ENCODE measurements at places on chromosomes 5 and 9.
A peak's percentile ranks its signal among the peaks of the same experiment; 100 is the strongest.

DNA sequence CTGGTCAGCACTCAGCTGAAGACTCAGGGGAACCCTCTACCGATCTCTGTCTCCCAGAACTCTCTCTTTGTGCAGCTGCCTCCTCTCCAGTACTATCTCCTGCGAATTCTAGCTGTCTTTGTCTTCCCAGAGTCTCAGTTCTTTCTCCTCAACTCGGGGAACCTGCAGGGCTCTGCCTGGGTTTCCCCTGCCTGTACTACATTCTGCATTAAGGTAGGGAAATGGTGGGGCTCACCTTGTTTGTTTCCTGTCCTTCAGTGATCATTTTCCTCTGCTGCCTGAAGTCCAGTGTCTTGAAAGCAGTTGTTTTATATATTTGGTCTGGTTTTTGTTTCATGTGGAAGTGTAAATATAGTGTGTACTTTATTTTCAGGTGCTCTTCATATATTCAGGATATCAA lies 43.1 kb upstream of the IGFBPL1 start:
- no peak for DNase-seq

- no peak for DNase-seq
Observed at GRCh38 chr5:33180900-33181299, 259.9 kb upstream of the TARS1 start.

- DNase-seq: no peak
Observed at GRCh38 chr9:35526087-35526801, 36.3 kb downstream of the RUSC2 start.

- peak; percentile 15 for DNase-seq
Observed at GRCh38 chr9:37302277-37302676, 120.2 kb upstream of the GRHPR start.

- peak; percentile 71 for DNase-seq
Observed at GRCh38 chr5:33944543-33945132, 8.5 kb downstream of the RXFP3 start.

DNA sequence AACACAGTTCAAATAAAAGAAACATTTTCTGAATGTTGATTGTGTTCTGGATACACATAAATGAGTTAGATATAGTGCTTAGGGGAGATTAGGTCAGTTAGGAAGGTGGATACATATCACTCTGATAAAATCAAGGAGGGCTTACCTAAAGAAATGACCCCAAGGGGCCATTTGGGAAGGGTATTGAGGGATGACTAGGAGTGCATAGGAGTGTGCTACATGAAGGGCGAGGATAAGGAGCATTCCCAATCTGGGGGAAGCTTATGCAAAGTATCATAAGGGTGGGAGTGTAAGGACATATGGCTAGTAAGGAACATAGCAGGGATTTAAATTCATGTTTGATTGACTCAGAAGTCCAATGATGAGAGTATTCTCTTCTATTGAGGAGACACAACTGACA lies 183.6 kb downstream of the NSG2 start:
- no peak for DNase-seq

GRCh38 chr5:20020247-20020646 lies 32.2 kb upstream of the CDH18 start:
- no peak for DNase-seq

DNA sequence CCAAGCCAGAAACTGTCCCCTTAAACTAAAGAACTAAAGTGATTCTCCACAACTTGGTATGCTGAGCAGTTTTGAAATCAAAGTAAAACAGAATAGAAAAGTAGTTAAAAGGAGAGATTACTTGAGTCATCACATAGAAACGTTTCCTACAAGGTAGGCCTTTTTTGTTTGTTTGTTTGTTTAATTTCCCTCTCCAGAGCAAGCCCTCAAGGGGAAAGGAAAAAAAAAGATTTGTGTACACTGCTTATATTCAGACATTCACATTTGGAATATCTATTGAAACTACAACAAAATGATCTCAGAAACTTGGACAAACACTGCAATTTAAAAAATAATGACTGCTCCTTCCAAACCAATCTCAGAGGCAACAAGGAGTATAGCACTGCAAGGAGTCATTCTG lies 304.7 kb upstream of the NREP start:
- no peak for DNase-seq

- DNase-seq: no peak
Observed at GRCh38 chr5:117805058-117805457, 1183.3 kb downstream of the DTWD2 start.

GRCh38 chr5:82208371-82208770 lies 69.8 kb downstream of the RPS23 start:
- DNase-seq: no peak

DNA sequence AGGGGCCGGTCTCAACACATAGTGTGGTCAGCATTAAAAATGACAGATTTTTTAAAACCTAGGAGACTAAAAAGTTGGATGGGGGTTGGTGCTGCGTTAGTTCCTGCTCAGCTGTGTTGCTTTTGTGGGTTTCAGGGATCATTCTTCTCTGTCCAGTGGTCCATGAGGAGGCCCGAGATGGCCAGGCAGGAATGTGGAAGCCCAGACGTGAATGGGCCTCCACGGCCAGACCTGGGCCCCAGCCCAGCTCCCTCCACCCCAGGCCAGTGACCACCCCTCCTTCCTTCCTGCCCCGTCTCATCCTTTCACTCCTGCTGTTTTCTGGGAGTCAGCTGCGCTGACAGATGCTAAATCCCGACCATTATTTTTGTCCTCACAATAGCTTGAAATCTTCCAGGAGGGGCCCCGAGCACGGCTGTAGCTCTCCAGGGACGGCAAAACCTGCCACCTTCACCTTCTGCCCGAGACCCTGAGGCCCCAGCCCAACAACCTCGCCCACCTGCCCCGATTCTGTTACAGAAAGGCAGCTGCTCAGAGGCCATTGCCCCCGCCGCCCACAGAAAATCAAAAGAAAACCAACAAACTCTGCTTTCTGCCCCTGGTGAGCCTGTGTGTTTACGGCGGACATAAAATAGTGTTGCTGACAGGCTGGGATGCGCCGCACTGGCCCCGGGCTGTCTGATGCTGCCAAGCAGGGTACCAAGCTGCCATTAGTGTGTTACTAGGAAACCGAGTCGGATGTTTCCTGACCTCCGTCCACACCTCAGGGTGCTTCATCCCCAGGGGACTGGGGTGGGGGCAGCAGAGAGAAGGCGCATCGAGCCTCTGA lies 83.7 kb upstream of the SARDH start:
- DNase-seq: no peak

DNA sequence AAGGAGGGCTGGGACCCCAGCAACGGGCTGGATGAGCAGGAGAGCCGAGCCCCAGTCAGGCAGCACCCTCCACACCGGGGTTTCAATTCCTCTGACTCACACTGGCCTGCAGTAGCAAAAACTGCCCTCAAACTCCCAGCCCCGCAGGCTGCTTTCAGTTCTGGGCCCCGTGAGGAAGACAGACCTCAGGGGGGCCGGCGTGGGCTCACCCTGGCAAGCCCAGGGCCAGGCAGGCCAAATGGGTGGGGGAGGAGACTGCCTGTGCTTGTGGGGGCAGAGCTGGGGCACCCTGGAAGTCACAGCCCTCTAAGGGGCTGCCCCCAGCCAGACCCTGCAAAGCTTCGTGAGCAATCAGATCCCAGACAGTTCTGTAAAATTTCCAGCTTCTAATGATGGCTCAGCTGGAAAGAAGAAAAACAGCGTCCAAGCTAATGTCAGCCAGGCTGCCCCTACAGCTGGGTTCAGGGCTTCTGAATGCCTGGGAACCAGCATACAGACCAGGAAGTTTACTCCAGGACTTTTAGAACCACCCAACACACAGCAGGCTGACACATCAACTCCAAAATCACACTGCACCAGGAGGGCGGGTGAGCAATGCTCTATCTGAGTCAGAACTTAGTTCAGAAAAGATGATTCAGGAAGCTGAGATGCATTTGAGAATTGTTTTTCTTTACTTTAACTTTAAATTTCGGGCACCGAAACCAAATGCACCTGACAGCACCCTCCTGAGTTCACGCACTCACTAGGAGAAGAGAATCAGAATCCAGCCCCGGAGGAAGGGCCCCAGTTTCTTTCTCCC lies 34.7 kb downstream of the LPCAT1 start:
- DNase-seq: no peak

DNA sequence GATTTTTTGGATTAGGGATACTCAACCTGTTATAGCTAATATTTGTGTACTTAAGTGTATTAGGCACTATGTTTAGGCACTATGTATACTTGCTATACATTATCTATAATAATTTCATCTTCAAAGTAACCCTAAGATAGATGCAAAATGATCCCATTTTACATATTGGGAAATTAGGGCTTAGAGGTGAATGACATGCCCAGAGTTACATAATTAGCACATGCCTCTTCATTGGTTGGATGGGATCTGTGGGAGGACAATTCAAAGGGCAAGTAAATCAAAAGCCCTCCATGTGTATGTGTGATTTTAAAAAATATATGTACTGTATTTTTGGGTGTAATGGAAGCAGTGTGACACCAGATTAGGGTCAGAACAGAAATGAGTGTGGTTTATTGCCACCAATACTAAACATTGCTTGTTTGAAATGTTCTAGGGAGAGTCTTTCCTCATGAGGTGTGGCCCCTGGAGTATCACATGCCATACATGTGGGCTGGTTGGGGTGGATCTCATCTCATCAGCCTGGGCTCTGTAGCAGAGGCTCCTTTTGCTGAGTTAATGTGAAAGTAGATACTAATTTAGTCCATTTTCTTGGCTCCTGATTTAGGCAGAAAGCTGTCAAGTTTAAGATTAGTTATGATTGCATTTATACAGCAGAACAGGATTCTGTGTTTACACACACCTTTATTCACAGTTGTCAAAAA lies 5.5 kb downstream of the C9orf85 start:
- no peak for DNase-seq

DNA sequence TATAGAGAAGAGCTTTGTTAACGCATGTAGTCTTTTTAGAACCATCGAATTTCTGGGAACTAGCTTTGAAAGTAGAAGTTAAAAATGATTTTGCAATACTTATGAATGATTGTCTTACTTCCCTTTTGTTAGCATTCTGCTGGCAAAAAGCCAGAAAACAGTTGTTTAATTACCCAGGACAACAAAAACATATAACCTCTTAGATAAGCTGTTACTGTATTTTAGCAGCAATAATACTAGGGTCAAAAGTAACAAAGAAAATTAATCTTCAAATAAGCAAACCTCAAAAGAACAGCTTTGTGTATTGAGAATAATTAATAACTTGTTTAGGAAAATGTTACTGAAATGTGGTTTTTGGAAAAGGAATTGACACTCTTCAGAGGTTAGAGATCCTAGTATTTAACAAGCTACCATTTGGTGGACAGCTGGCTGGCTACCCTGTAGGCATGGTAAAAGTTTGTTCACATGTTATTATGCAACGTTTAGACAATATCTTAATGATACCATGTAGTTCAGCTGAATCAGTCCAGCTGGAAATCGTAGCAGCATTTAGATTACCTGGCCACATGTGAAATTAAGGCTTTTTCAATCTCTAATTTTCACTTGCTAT lies 3.8 kb downstream of the FGF10 start:
- DNase-seq: no peak

- DNase-seq: no peak
Observed at GRCh38 chr5:132294728-132295504, 722 bp downstream of the SLC22A4 start.

GRCh38 chr5:53350368-53350767 lies 130.1 kb upstream of the FST start:
- DNase-seq: no peak

DNA sequence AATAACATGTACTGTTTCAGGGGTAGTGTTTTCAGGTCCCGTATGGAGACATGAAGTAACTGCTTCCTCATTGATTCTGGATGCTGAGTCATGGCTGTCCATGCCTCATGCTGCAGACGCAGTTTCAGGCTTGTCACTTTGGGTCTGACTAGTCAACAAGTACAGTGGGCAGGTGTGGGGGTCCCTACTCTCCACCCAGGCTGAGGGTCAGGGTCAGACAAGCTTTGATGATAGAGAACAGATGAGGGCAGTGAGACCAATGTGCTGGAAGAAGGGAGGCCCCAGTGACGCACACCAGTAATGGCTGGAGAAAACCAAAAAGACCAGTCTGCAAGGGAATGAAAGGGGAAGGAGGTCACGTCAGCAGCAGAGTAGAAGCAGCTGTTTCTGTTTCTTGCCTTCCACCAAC lies 80.0 kb upstream of the NFIL3 start:
- no peak for DNase-seq

DNA sequence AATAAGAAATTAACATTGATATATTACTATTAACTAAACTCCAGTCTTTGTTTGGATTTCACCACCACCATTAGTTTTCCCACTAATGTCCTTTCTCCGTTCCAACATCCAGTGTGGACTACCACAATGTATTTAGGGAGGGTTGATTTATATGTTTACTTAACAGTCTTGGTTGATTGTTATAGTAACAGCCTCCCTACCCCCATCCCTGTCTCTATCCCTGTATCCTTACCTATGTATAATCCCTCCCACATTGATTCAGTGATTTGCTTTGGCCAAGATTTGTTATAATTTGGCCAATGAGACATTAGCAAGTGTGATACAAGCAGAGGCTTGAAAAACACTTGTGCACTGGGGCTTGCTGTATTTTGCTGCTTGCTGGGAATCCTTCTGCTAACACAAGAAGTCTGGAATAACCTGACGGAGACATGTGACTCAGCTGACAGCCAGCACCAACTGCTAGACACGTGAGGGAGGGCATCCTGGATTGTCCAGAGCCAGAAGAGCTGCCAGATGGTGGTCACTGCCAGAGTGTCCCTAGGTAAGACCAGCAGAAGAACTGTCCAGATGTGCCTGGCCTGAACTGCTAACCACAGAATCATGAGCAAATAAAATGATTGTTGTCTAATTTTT lies 51.2 kb upstream of the TCF7 start:
- no peak for DNase-seq

GRCh38 chr5:168883991-168884390 lies 304.8 kb upstream of the PANK3 start:
- no peak for DNase-seq

DNA sequence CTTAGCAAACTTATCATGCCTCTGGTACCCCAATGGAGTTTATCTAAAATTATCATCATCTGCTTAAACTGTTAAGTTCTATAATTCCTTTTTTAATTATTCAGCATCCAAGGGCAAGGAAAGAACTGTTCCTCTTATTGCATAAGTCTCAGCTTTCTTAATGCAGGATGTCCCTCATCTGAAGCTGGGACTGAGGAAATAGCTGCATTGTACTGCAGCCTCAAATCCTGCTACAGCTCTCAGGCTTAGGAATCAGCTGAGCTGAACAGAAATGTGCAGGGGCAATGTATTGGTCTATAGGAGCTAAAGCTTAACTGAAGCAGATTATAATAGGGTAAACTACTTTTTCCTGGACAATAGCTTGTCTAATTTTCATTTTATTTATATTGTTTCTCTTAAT lies 48.0 kb downstream of the HAPLN1 start:
- DNase-seq: no peak

Data from NCI-H774 (cell line).